ENCODE measurements at places on chromosomes 3 and 15. TPM values are rescaled to one million over a fixed set of nuclear protein-coding genes. Genes with fewer than 3 reads are reported as not detected.

Gene LRTM1
- not detected for total RNA-seq

Gene DPPA2
- total RNA-seq = not detected

Gene GOLGA6L4
- total RNA-seq = 2.3 TPM

Gene FMN1
- total RNA-seq = under 0.01 TPM

Gene SPESP1
- total RNA-seq = 2.1 TPM

Gene GUCA1C
- total RNA-seq = not detected

Gene SLC28A2
- total RNA-seq = not detected

Gene NMNAT3
- 0.27 TPM for total RNA-seq

Gene PCOLCE2
- total RNA-seq = 1.3 TPM

Gene FAM81A
- total RNA-seq = 1.1 TPM

Gene ALDH1L1
- not detected for total RNA-seq

Gene DCLK3
- not detected for total RNA-seq

Gene GOLGA8T
- total RNA-seq = not detected

Gene SLC15A2
- 0.36 TPM for total RNA-seq

Gene TM4SF4
- total RNA-seq = not detected

Data from thoracic aorta endothelial cell (primary cell).